NCI-H69 (cell line): ENCODE measurements at places on chromosomes 7 and 10.

DNA sequence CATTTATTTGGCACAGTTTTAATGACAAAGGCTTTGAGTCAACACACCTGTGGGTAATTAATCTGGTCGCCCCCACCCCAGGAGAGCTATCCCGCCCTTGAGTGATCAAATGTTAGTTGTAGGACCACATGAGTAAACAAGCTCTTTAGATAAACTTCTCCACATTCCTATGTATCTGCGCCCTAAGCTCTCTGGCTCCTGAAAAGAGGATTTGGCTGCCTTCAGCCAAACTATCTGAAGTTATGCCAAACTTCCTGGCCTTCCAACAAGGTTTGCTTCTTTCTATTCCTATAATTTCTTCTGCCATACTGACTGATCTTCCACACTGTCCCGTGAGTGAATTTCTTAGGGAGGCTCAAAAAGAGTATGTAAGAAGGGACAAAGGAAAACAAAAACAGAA lies 134.2 kb downstream of the RALA start:
- peak; percentile 8 for DNase-seq

DNA sequence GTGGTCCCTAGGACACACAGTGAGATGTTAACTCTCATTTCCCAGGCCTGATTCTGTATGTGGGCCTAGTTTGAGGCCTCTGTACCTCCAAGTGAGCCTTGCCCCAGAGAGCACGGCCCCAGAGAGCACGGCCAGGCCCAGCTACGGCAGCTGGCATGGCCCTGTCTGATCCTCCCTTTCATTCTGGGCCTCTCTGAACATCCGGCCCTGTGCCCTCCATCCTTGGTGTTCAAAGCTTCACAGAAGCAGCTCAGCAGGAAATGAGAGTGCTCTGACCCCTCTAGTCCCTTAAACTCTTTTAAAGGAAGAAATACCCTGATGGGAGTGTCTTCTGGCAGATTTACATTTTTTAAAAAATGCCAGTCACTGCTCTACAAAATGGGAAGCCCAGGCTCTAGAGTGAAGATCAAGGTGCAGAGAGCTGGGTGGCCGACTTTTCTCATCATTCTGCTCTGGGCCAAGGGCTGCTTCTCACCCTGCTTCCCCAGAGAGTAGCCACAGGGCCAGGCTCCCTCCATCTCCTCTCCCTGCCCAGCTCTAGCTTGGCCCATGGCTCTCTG lies 171.9 kb downstream of the RPS24 start:
- DNase-seq, result no peak

GRCh38 chr10:125720002-125720382 lies 483 bp downstream of the EDRF1 start:
- DNase-seq, result no peak

- no peak for DNase-seq
Measured at GRCh38 chr7:123220396-123220795, 20.6 kb upstream of the SLC13A1 start.

DNA sequence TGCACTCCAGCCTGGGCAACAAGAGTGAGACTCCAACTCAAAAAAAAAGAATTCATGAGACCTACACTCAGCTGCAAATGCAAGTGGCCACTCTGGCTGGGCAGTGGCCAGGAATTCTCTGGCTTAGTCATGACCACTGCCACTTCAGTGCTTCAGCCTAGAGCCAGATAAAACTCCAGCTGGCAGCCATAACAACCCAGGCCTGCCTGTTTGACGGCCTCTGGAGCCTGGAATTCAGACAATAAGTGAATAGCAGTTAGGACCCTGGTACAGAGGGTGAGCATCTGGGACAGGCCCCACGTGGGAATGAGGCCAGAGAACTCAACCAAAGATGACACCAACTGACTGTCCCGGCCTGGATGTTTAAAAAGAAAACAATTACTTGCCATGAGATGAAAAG lies 18.9 kb downstream of the RCC1L start:
- DNase-seq, result no peak

- DNase-seq, result peak; percentile 5
Measured at GRCh38 chr10:111128331-111129180, 51.7 kb downstream of the ADRA2A start.

- no peak for DNase-seq
Measured at GRCh38 chr10:62063795-62064472, 162.4 kb downstream of the ARID5B start.

- no peak for DNase-seq
Measured at GRCh38 chr10:69287181-69287580, 8.9 kb downstream of the HK1 start.
